ENCODE measurements at places on chromosomes 13 and 19. TPM values are rescaled to one million over a fixed set of nuclear protein-coding genes. Genes with fewer than 3 reads are reported as not detected.

WDR87 gene
- total RNA-seq, result not detected

- DNase-seq, result no peak
These were observed 256.3 kb upstream of the RFC3 start for GRCh38 chr13:33561627-33562026.

SBK3 gene
- not detected for total RNA-seq

DNA sequence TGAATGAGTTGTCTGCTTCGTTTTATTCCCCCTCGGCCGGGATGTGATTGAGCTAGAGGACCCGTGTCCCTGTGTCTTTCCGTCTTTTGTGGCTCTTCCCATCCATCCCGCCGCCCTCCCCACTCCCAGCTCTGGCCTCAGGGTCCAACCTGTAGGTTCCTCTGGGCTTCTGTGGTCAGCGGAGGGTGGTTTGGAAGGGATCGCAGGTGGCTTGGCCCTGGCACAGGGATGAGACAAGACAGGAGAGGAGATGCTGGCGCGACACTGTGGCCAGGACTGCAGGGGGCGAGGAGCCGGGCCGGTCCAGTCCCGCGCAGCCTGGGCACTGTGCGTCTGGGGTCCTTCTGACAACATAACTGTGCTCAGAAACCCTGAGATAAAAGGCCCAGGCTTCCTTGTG is 2.0 kb downstream of the EVI5L start:
- no peak for DNase-seq

ICAM4 gene
- total RNA-seq, result not detected

ZNF738 gene
- total RNA-seq, result 1.5 TPM
